NCI-H1436 treated with DMSO at 0.1 percent for 48 hours (cell line): ENCODE measurements at places on chromosomes 2 and 18.

DNA sequence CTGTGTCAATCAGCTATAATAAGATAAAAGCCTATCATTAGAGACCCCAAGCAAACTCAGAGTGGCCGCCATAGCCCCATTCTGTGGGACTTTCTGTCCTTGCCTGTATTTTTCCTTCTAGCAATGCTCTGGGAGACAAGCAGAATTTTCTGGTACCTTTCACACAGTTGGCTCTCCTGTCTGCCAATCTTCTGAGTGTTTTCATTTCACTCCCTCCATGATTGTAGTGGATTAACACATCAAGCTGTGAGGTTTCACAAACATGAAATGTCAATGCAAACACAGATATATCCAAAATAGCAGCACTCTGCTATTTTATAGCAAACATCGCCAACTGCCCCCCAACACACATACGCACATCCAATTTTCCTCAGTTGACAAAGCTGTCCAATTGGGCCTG, 64.9 kb downstream of the C1D start:
- DNase-seq: no peak

- DNase-seq: no peak
Observed at GRCh38 chr2:223941579-223942277, 3.4 kb downstream of the WDFY1 start.

- no peak for DNase-seq
Observed at GRCh38 chr2:133378928-133379549, 189.2 kb downstream of the NCKAP5 start.

- no peak for DNase-seq
Observed at GRCh38 chr2:19355931-19356544, 2.4 kb downstream of the OSR1 start.

- DNase-seq: no peak
Observed at GRCh38 chr2:51505533-51505932, 473.6 kb upstream of the NRXN1 start.

DNA sequence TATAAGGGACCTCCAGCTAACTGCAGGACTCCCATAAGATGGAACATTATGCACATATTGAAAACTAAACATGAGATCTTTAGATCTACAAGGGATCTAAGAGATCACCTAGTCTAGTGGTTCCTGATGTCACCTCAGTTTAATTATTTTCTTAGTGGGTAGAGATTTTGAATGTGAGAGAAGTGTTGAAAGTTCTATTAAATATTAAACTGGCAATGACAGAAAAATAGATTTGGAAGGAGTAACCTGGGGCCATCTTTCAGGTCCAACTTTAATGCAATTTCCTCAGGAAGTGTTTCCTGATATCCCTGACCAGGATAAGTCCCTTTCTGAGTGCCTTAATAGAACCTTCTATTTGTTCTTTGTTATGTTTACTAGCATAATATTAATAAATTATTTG, 29.1 kb upstream of the CPS1 start:
- DNase-seq: no peak

GRCh38 chr2:228107846-228108245, 73.6 kb downstream of the SPHKAP start:
- DNase-seq: no peak

DNA sequence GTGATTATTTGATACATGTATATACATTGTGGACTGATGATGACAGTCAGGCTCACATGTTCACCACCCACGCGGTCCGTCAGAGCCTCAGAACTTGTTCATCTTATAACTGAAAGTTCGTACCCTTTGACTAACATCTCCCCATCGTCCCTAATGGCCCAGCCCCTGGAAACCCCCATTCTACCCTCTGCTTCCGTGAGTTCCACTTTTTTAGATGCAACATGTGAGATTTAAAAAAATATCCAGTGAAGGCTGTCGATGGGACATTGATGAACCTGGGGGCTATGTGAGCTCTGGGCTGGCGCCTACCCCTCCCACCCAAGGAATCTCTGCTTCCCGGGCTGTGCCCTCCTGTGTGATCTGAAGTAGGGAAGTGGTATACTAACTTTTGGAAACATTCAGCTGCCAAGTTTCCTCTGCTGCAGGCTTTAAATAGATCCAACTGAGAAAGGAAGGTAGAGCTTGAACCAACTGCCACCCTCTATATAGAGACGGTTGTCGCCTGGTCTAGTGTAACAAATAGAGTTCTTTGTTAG, 163.8 kb downstream of the FAM210A start:
- DNase-seq: no peak

- no peak for DNase-seq
Observed at GRCh38 chr18:37729716-37730115, 164.1 kb upstream of the CELF4 start.

- DNase-seq: no peak
Observed at GRCh38 chr2:109341355-109342255, 212.6 kb downstream of the SH3RF3 start.

DNA sequence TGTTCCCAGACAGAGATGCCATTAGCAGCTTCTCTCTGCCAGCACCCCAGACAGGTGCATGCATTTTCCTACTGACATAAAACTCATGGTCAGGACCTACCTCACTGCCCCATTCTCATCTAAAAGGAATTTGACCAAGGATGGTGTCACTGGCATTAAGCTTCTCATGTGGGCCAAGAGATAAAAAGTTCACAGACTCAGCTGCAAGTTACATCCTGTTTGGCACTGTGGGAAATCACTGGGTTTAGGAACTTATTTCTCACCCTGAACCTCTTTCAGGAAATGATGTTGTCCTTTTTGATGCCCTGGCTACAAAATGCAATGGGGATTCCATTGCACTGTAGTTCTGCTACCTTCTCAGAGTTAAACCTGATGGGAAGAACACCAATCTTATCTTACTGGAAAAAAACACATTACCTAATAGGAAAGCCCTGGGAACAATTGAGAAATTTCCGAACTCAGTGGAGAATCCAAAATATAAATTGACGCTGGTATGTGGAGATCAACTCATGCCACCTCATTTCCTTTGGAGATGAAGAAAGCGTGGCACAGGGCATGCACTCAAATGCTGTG, 252.1 kb upstream of the COPS8 start:
- DNase-seq: no peak

DNA sequence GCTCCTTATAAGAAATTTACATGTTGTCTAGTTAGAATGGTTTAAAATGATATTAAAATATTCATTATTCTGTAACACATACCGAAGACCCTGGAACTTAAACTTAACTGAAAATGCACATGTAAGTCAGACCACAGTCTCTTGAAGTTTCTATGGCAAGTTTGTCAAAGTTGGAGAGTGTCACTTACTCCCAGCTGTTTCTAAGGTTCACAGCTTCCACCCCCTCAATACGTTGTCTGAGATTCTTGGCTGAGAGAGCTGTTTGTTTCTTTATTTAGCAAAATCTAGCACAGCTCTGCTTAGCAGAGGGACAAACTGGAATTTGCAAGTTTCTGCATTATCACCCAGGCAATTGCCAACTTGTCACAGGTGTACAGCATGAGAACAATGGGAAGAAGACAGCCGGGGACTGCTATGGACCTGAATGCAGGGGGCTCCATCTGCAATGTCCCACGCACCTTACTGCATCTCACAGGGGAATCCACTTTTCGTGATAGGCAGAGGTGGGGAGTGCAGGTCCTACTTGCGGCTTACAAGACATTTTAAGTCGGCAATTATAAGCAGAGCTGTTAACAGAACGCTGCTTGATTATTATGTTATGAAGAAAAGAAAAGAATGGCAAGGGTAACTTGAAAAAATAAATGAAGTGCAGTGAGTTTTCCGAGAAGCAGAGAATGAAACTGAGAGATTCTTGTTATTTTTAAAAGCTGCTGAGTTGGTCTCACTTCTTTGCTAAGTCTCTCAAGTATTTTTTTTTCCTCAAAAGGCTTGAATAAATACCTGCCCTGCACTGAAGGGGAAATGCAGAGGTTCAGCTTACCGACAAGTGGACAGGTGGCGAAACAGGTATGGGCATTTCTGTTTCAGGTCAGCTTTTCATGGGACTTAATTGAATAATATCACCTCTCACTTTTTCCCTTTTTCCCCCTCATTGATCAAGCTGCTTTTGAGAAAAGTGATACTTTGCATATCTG, 1072.1 kb upstream of the FANCL start:
- no peak for DNase-seq

- no peak for DNase-seq
Observed at GRCh38 chr18:62768558-62768943, 53.2 kb downstream of the PHLPP1 start.

GRCh38 chr2:10820978-10821695, 8.6 kb upstream of the PDIA6 start:
- DNase-seq: no peak

DNA sequence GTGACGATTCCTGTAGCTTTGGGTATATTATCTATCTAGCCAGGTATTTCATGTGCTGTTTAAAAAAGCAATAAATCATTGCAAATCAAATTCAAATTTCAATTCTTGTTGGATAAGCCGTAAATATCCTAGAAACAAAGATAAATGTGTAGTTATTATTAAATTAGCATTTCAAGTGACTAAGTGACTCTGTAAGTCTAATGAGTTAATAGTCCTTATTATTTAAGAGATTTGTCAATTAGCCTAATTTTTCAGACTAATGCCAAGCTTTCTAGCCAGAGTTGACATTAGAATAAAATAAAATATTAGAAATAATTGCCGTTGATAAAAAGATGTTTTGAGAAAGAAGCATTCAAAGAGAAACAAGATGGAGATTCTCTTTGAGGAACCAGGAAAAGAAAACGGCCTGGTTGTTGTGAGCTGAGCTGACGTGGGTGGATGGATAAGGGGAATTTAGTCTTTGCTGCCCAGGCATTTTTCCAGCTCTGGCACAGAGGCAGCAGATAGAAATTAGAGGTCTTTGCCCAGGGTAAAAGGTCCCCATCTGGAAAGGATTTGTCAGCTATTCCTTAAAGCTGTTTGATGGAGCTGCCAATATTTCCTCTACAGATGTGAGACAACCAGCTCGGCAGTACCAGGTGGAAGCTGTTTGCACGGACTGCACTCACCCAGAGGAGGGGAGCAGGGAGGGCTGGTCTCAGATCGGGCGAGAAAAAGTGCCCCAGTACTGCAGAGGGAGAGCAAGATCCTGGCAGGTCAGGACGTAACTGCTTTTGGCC, 117.3 kb upstream of the SEC11C start:
- DNase-seq: no peak

- DNase-seq: no peak
Observed at GRCh38 chr2:100887713-100888495, 68.0 kb downstream of the NPAS2 start.

DNA sequence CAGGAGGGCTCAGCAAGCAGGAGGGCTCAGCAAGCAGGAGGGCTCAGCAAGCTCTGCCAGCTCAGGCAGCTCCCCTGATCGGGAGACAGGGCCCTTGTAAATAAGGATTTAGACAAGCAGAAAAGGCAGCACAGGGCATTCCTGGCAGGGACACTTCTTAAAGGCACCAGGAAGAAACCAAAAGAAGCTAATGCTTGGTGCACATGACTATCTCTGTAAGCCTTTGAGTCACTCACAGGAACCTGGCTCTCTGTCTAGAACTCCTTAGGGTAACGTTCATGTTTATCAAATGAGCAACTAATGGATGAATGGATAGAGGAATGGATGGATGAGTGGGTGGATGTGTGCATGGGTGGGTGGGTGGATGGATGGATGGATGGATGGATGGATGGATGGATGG, 28.4 kb downstream of the TMEM37 start:
- DNase-seq: no peak

DNA sequence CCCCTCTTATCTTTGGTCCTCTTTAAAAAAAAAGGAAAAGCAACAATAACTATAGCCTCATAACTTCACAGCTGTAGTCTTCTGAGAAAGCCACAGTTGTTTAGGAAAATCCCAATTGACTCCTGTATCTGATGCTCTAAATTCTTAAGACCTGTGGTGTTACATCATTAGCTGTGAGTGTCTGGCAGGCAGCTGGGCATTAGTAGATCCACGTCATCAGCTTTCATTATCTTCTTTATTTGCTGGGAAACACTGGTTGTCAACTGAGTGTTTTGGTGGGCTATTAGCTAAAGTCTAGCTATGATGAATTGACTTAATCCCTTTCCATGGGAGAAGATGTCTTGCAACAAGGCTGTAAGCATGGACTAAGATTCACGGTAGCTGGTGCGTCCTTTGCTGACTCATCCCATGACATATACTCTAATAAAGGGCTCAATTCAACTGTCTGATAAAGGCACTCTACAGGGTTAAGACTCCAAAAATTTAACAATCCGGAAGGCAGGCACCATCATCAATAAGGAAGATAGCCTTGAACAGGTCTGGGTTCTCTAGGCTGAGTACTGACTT, 517.2 kb downstream of the PLCL1 start:
- no peak for DNase-seq

DNA sequence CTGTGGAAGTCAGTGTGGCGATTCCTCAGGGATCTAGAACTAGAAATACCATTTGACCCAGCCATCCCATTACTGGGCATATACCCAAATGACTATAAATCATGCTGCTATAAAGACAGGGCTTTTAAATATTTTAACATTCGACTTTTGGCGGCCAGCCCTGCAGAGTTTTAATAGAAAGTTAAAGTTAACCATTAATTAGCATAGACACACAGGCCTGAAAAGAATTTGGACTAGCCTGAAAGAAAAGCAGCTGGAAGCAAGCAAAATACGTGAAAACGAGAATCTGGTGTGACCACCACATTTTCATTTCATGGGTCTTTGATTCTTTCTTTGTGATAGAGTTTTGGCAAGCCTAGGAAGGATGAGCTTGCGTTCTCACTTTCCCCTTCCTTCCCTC, 184.0 kb downstream of the SCG2 start:
- DNase-seq: no peak

DNA sequence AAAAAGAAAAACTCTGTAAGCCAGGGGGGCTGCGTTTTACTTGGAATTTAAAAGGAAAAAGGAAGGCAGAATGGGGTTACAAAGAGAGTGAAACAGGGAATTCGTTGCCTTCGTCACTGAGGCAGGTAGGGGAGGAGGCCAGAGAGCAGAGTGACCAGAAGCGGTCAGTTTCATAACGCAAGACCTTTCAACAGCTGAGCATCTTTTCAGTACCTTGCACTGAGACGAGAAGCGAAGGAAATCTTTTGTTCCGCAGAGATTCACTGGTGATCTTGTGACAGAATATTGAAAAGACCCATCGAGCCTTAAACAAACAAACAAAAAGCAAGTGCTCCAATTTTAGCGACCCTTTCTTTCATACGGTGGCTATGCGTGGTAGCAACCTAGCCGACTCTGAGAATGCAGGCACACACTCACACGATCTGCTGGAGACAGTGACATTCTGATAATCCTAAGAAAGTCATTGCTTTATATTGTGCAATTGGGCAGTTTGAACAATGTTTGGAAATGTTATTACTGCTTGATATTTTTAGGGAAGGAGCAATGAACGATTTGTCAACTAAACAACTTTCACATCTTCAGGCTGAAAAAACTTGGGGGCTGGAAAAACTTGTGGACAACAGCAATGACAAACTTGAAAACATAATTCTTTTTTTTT, 93.8 kb upstream of the ODC1 start:
- no peak for DNase-seq

DNA sequence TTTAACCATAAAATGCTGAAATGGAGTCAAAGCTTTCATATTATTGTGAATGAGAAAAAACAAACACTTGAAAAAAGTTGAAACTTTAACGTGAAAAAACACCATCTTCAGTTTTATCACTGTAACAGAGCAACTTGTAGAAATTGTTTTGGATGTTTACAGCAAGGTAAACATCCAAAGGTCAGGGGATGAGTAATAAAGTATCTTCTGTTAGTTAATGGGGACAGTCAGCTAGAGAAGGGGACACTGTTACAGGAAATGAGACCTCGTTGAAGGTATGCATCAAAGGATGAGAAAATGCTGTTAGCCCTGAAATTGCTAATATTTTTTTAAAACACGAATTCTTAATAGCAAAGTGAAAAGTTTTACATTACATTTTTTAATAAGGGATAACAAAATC, 2.9 kb downstream of the RHBDD1 start:
- no peak for DNase-seq

GRCh38 chr2:218631837-218632236, 24.1 kb downstream of the PLCD4 start:
- no peak for DNase-seq
